ENCODE measurements at places on chromosomes 6 and 20.
A peak's percentile ranks its signal among the peaks of the same experiment; 100 is the strongest.

GRCh38 chr20:12965212-12965869 is 43.4 kb upstream of the SPTLC3 start:
- DNase-seq, result no peak

DNA sequence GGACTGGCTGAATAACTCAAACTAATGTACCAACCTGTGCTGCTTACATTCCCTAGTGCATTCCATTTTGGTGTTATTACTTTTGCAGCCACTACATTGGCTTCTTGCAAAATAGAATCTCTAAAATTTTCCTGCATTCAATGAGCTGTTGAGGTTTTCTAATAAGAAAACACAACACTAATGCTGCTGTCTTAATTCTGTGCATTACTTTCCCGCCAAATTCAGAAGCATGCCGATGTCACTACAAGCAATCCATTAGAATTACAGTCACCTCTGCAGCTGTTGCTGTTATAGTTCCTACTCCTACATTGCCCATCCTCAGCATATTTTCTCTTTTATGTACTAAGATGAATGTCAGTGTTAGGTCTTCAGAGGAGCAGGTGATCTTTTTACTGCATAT is 359.5 kb downstream of the HACE1 start:
- DNase-seq, result no peak

DNA sequence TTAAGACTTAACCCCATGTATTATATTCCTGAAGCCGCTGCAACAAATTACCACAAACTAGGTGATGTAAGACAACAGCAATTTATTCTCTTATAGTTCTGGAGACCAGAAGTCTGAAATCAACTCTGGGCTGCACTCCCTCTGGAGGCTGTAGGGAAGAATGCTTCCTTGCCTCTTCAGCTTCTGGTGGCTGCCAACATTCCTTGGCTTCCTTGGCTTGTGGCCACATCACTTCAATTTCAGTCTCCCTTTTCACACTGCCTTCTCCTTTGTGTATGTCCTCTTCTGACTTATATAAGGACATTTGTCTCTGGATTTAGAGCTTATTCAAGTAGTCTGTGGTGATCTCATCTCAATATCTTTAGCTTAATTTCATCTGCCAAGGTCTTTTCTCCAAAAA is 141.6 kb downstream of the DHX35 start:
- DNase-seq, result no peak

GRCh38 chr20:60086821-60087562 is 128.8 kb downstream of the CDH26 start:
- DNase-seq, result no peak

GRCh38 chr6:36666826-36667591 is 11.5 kb upstream of the CDKN1A start:
- peak; percentile 79 for DNase-seq

GRCh38 chr6:154506582-154506981 is 3.9 kb downstream of the CNKSR3 start:
- no peak for DNase-seq

DNA sequence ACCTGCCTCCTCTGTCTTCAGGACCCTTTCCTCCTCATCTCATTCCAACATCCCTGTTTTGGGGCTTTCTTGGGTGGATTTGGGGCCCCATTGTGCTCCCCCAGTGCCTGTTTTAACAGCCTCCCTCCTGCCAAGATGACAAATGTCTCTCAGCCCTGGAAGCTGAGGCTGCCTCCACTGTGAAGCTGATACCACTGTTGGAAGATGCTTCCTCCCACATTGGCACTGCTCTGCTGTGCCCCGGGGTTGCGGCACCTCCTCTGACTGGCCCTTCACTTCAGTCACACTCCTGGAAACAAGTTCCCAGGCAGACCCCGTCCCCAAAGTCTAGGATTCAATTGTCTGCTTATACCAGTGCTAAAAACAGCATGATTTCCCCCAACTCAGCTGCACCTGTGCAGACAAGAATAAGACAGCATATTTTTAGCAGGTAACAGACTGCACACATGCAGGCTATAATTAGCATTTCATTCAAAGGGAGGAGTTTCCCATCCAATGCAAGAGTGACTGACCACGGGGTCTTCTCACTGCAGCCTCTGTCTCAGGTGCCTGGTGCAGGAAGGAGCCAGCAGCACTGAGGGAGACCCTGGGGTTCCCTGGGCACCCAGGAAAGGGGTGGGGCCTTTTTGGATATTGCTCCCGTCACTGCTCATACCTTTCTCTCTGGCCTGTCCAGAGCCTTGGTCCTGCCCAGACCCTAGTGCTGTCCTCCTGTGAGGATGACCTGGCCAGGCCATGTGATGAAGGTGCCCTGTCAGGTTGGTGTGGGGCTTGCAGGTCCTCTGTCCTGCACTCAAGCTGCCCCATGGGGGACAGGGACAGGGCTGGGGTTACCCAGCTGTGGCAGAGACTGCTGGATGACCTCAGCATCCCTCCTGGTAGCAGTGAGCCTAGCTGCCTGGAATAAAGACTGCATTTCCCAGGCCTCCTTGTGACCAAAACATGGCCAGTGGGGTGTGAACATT is 31.5 kb upstream of the SULF2 start:
- no peak for DNase-seq

DNA sequence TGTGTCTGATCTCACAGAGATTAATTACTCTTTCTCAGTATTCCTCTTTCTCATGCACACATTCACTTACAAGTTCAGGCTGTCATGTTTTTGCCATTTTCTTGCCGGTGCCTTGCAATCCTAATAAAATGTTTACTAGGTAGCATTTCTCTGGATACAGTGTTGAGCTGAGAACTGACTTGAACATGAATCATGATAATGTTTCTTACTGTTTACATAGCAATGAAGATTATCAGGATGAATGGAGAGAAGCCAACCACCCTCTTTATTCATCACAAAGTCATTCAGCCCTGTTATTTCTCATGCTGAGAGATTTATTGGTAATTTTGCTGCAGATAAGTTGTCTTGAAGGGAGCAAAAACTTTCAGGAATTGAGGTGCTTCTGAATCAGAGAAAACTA is 185.5 kb upstream of the ECI2 start:
- DNase-seq, result no peak

- no peak for DNase-seq
Measured at GRCh38 chr6:111417946-111418345, 65.1 kb downstream of the REV3L start.

DNA sequence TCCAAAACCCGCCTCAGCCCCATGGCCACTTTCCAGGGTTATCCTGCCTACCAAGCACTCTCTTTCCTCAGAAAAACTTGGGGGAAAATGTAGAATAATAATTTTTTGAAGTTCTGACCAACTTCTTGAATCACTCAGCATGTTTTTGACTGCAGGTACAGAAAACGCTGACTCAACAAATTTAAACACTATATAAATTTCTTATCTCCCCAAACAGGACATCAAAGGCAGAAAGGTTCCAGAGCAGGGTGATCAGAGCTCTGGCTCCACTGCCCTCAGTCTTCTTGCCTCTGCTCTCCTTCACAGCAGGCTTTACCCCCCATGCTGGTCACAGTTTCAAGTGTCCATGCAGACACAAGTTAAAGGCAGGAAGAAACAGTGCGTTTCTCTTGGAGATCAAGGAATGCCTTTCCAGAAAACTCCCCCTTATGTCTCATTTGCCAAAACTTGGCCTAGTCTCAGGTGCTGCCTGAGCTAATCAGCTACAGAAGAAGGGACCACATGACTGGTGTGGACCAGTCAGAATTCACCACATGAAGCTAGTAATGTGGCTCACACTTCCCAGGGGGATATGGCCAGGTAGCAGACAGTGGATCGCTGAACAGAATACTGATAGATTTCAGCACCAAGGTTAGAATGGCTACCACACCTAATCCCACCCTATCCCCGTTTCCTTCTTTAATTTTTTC is 24.4 kb upstream of the SLC17A3 start:
- DNase-seq, result no peak

- no peak for DNase-seq
Measured at GRCh38 chr6:94735270-94735669, 842.1 kb upstream of the MANEA start.

GRCh38 chr6:11779329-11780096 is 910 bp upstream of the ADTRP start:
- peak; percentile 47 for DNase-seq

DNA sequence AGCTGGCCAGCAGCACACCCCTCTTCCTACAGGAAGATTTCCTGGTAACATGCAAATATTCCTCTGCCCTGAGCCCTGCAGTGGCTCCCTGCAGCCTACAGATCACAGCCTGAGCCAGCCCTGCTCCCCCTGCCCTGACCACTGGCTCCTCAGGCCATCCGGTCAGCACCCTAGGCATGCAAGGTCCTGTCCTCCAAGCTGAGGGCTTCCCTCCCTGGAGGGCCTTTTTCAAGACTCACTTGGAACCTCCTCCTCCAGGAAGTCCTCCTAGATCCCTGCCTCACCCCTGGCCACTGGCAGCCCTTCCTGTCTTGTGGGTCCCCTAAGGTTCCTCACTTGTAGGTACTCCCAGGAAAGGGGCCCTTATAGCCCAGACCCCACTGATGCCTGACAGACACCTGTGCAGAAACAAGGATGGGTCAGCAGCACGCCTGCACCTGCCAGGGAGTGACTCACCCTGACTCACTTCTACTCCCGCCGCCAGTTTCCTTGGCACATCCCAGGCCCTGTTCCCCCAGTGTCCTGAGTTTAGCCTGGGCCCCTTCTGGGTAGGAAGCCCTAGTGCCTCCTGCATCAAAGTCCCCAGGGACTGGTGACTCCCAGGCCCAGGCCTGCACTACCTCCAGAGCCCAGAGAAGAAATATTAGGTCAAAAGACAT is 3.2 kb downstream of the SLC4A11 start:
- DNase-seq, result no peak

GRCh38 chr6:165649166-165650137 is 13.6 kb downstream of the PDE10A start:
- no peak for DNase-seq

DNA sequence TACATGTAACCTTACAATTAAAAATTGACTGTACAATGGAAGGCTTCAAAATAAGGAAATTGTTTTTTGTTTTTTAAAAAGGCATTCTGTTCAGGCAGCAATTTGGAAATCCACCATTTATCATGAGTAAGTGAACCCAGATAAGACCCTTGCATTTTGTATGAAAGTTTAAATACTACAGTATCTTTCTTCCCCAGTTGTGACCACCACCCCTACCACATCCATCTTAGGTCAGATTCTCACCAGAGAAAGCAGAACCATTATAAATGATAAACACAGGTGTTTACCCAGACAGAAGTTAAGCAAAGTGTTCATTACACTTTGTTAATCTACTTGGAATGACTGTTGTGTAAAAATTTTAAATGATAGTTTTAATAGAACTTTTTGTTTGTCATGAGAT is 20.2 kb downstream of the SENP6 start:
- DNase-seq, result no peak

GRCh38 chr20:60402189-60403058 is 444.2 kb downstream of the CDH26 start:
- no peak for DNase-seq
